ENCODE measurements at places on chromosomes 5 and 9. TPM values are rescaled to one million over a fixed set of nuclear protein-coding genes. Genes with fewer than 3 reads are reported as not detected.

GRCh38 chr5:137600721-137601360 lies 101.7 kb upstream of the SPOCK1 start:
- DNase-seq = no peak

- no peak for DNase-seq
These were observed 145.9 kb upstream of the CDH6 start for GRCh38 chr5:31047621-31048020.

- peak; percentile 94 for DNase-seq
These were observed 10.1 kb upstream of the C1QTNF3 start for GRCh38 chr5:34053133-34053532.

- no peak for DNase-seq
These were observed 504 bp upstream of the ZNF618 start for GRCh38 chr9:113875459-113876150.

DNA sequence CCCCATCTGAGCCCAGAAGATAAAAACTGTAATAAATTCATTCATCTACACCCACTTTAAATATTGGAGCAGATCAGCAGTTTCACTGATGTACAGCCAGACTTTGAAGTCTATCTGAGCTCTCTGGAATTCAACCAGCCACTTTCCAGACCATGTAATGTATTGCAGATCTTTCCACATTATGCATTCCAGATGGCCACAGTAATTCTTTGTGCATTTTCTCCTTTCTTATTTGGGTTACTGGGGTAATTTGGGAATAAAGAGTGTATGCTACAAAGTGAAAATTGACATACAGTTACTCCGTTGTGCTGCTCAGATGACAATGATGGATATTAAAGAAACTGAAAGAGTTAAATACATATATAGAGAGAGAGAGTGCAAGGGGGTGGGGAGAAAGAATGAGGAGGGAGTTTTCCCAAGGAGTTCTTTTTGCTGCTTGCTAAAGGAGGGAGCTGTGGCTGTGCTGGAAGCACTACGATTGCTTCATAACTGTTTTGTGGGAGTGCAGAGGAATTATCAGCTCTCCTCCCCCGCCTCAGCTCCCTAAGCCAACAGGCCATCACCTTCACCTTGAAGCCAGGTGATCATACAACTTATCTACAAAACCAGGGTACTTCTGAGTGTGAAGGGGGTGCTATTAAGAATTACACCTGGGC lies 152.8 kb downstream of the GAS1 start:
- peak; percentile 40 for DNase-seq

CDX1 gene
- not detected for total RNA-seq
